Esophagus squamous epithelium (tissue), 5 donors: ENCODE measurements at places on chromosomes 16 and 17. TPM values are rescaled to one million over a fixed set of nuclear protein-coding genes. Genes with fewer than 3 reads are reported as not detected.

GRCh38 chr16:80062361-80063030 is 462.0 kb upstream of the MAF start:
- no peak for DNase-seq

DNA sequence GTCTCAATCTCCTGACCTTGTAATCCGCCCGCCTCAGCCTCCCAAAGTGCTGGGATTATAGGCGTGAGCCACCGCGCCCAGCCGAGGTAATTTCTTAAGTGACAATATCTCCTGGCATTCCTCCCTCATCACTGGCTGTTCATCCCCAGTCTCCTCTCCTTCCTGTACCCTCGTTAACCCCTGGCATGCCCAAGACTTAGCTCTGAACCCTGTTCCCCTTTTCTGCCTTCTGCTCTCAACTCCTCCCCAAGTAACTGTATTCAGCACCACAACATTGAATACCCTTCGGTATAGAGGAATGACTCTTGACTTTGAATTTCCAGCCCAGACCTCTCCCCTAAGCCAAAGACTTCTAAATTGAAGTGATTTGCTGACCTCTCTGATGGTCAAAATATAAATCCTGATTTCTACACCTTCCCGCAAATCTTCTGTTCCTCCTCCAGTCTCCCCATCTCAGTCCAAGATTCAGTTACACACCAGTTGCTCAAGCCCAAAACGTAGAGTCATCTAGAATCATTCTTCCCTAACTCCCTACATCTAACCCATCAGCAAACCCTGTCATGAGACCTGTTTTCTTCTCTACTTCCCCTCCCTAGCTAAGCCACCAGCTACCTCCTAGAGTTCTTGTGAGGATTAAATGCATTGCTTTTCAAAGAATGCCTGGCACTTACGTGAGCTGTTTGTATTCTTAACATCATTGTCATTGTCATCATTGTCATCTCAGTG is 14.8 kb downstream of the PMP22 start:
- DNase-seq: no peak

Gene GID4
- total RNA-seq: 9.1 TPM

DNA sequence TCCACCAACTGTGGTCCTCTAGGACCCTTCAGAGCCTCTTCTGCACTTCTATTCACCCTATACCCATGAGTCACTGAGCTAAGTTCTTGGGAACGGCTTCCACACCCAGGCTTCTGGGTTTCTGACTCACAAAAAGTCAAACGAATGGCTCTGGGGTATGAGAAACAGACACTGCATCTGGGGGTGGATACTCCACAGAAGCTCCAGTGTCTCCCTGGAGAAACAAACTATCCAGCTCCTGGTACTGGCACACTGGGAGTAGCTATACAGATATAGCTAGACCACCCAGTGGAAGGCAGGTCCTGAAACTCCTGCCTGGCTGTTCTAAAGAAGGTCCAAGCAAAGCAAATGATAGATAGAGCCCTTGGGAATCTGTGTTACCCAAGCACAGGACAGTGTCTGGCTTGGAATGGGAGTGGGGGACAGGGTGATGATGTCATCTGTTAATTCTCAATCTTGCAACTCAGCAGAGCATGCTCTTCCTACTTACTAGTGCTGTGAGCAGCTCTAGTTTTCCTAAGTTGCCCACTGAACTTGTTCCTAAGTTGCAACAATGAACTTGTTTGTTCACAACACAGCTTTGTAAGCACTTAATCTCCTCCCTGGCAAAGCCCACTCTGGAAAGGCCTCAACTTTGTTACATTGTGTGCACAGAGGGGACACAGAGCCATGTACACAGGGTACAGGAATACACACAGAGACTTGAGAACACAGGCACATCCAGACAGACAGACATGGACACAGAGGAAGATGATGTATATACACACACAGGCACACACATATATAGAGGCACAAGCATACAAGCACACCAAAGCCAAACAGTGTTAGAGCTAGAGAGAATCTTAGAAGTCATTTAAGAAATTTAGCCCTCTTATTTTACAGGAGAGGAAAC is 6.7 kb downstream of the MMP28 start:
- DNase-seq: no peak

Gene KRT17
- 45.8 TPM for total RNA-seq

Gene TP53
- 32.8 TPM for total RNA-seq
